ENCODE measurements at places on chromosomes 2 and 18.

DNA sequence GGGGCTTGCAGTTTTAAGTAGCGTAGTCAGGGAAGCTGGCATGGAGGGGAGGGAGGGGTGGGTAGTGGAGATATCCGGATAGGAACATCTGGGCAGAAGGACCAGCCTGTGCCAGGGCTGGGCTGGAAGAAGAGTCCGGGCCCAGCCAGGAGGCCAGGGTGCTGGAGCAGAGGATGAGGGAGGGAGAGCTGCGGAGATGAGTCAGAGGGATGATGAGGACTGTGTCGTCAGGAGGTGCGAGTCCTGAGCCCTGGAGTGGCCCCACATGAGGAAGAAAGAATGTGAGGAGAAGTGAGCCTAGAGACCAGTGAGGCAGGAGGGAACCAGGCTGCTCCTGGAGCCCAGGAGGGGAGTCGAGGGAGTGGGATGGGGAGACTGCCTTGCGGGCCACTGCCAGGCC lies 82.4 kb downstream of the CTIF start:
- DNase-seq, result no peak

DNA sequence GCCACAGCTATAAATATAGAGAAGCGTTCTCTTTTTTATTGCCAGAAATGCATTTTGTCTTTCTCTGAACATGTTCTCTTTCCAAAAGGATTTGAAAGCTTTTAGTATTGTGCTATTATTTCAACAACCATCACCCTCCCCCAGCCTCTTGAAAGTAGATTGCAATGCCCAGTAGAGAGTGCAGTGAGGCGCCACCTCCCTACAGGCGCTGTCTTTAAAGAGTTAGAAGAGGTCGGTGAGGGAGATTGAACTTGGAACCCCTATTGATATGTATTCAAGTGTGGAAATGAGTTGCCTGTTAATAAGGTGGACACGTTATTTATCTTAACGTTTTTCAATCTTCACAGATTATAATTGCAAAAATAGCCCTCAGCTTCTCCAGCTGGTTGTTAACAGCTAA lies 360.3 kb downstream of the LRP1B start:
- DNase-seq, result no peak

GRCh38 chr18:27225947-27226481 lies 40.9 kb upstream of the CHST9 start:
- no peak for DNase-seq

DNA sequence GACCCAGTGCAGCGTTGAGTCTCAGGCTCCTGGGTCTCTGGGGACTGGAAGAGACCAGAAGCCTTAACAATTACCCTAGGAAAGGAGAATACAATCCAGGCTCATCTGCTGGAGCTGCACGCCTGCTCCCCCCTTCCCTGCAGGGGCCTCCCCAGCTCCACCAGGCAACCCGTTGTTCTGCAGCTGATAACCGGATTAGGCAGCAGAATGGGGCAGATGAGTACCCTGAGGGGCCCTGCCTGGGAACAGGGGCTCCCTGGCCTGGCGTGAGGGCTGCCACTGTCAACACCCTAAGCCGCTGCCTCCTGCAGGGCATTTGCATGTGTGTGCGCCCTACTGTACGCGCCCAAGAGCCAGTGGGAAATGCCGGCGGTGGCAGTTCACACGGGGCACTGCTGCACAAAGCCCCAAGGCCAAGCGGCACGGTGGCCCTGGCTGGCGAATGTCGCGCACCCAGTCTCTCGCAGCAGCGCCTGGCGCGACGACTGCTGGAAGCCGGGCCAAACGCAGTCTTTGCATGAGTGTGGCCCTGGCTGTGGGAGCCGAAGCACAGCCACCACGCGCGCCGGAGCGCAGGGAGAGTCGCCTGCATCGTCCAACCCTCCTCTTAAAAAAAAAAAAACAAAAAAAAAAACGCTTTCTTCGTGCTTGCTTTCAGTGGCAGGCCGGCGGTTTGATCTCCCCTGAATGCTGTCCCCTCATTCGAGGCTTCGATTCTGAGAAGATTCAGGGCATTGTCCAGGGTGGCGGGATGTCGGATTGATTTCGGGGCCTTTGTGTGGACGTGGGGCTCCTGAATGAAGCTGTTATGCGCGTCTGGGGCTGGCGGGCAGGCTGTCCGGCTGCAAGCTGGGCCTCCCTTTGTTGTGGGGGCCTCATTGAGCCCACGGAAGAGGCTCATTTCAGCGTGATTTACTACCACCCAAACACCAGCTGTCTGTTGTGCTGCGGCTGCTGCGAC lies 63.8 kb downstream of the SETBP1 start:
- no peak for DNase-seq

- no peak for DNase-seq
These were observed 260.5 kb upstream of the THUMPD2 start for GRCh38 chr2:40039549-40039948.

DNA sequence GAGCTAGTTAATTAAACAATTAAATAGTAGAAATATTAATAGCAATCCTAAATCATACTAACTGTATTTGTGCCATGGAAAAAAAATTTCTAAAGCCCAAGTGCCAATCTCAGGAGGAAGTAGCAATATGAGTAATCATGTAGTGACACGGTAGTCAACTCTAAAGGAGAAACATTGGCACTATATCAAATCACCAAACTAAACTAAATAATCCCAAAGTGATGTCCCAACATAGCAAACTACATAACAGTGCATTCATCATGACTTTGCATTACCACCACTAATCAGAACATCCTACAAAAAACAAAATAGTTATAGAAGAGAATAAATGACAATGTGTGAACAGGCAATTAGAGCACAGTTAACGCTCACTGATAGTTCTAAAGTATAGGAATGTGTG lies 195.1 kb downstream of the EXOC6B start:
- DNase-seq, result no peak

DNA sequence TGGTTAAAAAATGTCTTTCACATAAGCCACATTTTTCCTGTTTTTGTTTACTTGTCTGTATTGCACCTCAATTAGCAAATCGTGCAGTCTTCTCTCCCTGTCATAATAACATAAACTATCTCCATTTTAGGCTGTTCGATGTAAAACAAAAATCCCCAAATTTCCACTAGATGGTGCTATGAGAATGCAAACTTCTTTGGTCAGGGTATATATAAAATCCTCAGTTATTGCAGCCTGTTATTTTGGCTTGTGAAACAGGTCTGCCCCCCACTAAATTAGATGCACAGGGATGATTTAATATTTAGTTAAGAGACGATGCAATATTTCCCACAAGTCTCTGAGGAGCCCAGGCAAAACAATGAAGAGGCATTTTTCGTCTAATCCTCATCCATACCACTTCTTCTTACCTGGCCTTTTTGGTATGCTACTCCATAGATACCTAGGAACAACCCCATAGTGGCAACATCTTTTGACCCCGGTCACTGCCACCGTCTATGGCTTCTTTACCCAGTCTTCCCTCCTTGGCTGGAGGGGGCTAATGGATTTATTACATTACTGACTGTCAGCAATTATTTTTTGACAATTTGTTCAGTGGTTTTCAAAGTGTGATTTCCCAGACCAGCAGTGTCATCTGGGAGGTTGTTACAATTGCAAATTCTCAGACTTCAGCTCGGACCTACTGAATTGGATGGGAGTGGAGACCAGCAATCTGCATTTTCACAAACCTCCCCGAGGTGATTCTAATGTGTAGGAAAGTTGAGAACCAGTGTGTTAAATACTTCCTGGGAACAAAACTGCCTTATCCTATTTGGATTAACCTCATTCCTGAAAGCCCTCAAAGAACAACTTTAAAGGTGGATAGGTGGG lies 117.4 kb upstream of the CWC22 start:
- no peak for DNase-seq

GRCh38 chr2:3197308-3197707 lies 180.3 kb downstream of the EIPR1 start:
- no peak for DNase-seq

- no peak for DNase-seq
These were observed 50.8 kb downstream of the PIAS2 start for GRCh38 chr18:46866523-46866922.

GRCh38 chr2:241894681-241895426 lies 25.3 kb downstream of the RTP5 start:
- DNase-seq, result no peak

GRCh38 chr2:225090746-225091145 lies 48.5 kb upstream of the DOCK10 start:
- DNase-seq, result no peak

DNA sequence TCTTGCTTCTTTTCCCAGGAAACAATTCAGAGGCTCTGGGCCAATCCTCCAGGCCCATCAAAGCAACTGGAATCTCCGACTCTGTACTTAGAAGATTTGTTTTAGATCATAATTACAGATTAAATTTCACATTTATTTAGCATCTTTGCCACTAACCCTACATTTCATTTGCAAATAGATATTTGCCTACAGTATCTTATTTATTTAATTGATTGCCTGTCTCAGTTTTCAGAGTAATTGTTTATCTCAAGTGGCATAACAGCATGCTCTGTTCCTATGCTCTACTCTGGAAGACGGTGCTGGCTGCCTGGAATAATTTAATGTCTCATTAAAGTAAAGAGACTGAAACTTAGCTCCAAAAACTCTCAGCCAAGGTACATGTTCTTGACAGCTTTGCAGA lies 213.4 kb downstream of the HNMT start:
- no peak for DNase-seq

GRCh38 chr2:151861174-151861573 lies 33.0 kb upstream of the ARL5A start:
- DNase-seq, result no peak

DNA sequence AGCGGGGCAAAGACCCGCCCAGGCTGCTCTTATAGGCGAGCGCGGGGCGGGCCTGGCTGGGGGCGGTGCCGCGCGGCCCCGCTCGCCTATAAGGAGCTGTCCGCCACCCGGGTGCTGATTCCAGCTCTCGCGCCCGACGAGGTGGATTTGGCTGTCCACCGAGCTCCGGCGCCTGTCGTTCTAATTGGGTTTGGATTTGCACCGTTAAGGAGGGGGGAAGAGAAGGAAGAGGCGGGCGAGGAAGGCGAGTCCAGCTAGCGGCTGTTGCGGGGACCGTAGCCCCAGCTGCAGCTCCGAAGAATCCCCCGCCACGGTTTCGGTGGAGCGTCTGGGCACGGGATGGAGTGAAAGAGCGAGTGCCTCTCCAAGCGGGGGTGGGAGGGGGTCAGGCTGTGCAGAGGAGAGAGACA lies at the start of gene CNTNAP5:
TSS of gene CNTNAP5 (plus strand) at position 117 of the 410 bp plus-strand sequence. CDS start 364 bp downstream, outside the sequence.
- DNase-seq, result no peak

- no peak for DNase-seq
These were observed 508 bp upstream of the TUBA4B start for GRCh38 chr2:219252570-219252899.

DNA sequence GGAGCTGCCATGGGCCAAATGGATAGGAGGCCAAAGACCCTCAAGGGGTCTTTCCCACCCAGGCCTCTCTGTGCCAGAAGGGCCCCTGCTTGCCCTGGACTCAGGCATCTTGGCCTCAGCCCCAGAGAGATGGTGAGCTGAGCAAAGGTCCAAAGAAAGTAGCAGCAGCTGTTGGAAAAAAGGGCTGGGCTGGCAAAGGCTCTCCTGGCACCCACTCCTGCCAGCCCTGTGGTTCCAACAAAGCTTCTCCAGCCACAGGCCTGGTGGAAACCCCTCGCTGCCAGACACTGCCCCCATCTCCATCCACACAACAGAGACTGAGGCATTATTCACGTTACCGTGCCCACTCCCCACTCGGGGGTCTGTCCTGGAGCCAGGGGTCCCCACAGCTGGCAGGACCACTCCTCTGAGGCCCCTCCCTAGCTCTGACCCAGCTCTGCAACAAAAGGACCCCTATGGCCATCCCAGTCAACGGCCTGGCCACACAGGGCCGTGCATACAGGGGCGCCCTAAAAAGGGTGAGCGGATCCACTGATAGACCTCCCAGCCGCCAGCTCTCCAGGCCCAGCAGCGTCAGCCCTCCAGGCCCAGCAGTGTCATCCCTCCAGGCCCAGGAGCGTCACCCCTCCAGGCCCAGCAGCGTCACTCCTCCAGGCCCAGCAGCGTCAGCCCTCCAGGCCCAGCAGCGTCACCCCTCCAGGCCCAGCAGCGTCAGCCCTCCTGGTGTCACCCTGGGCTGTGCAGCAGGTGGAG lies 10.1 kb downstream of the BIN1 start:
- DNase-seq, result no peak

- DNase-seq, result no peak
These were observed 567.2 kb downstream of the TMX3 start for GRCh38 chr18:68147728-68148127.

- DNase-seq, result no peak
These were observed 27.8 kb downstream of the ZNF236 start for GRCh38 chr18:76850112-76850511.

DNA sequence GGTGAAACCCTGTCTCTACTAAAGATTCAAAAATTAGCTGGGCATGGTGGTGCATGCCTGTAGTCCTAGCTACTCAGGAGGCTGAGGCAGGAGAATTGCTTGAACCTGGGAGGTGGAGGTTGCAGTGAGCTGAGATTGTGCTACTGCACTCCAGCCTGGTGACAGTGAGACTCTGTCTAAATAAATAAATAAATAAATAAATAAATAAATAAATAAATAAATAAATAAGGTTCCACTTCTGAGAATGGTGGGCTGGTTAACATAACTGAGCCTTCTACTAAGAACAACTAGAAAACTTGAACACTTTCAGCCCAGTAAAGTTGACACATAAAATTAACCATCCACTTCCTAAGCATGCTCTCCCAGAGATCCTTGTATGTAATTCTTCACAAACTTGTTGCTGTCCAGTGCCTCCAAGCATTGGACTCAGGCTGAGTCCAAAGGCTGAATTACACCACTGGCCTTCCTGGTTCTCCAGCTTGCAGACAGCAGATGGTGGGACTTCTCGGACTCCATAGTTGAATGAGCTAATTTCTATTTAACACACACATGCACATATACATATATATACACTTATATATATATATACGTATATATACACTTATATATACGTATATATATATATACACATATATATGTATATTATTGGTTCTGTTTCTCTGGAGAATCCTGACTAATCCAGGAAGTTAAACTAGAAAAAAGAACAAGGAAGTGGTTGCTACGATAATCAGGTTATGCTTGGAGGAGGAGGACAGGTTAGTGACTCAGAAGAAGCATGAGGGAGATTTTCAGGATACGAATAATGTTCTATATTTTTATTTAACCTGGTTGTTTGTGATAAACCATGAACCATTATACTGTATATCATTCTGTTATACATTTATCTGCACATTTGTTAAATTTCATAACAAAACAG lies 348.8 kb downstream of the METTL4 start:
- DNase-seq, result no peak

DNA sequence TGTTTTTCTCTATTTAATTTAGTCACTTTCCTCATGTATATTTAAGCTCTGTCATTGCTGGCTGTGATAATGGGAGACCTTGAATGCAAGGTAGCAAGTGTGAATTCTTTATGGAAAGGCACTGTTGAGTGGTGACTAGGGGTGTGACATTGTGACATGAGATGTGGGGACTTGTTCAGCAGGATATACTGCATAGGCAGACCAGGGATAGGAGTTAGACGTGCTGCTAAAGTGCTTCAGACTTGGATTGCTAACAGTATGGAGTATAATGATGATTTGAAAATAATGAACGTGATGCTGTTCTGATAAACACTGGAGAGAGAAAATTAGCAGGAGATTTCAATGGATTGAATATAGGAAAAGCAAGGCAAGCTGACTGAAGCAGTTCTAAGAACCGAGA lies 135.1 kb downstream of the NCOA1 start:
- DNase-seq, result no peak

GRCh38 chr2:74003494-74004211 lies 18.9 kb downstream of the TET3 start:
- no peak for DNase-seq

All from esophagus squamous epithelium (tissue), 5 donors.